Stimulated activated CD4-positive, alpha-beta T cell treated with anti-CD3 and anti-CD28 coated beads, Interleukin-1b, Interleukin-23, amount 100 ng/mL, for 4 hours (primary cell): ENCODE measurements at places on chromosomes 5 and 9.

- DNase-seq, result no peak
Measured at GRCh38 chr9:135070198-135070951, 17.1 kb upstream of the OLFM1 start.

DNA sequence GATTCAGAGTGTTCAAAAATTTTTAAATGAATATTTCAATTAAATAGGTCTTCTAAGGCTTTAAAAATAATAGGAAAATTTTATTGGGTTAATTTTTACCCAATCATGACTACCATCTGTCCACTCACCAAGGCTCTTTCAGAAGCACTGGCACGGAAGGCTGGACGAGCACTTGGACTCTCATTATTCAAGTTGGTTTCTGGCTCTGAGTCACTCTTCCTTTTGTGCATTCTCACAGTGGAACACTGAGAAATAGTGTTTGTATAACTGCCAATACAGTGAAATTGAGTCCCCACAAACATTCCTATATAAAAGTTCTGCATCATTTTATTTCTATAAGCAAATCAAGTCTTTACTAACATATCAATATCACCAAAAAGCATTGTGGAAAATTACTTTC, 1149.0 kb downstream of the EFNA5 start:
- no peak for DNase-seq

- no peak for DNase-seq
Measured at GRCh38 chr5:169626779-169627178, 10.3 kb upstream of the DOCK2 start.

DNA sequence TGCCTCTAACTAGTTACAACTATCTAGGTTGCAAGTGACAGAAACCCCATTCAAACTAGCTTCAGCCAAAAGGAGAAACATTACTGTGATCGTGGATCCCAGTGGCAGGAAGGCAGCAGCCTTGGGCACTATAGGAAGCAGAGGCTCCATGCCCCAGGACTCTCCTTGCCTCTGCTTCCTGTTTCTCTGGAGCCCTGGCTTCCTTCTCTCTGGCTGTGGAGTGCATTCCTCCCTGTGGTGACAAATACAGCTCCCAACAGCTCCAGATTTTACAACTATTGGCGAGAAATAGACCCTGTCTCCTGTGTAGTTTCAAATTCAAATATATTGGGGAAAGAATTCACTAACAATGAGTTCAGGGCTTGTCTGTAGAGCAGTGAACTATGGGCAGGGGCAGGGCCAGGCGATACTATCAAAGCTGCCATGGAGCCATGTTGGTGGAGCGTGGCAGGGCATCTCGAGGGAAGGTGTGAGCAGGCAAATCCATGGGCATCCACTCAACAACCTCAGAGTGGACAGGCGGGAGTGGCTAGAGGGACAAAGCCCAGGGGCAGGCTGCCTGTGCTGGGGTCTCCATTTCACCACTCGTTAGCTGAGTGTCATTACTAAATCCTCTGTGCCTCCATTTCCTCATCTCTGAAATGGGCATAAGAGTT, 189.5 kb downstream of the ERCC6L2 start:
- no peak for DNase-seq

DNA sequence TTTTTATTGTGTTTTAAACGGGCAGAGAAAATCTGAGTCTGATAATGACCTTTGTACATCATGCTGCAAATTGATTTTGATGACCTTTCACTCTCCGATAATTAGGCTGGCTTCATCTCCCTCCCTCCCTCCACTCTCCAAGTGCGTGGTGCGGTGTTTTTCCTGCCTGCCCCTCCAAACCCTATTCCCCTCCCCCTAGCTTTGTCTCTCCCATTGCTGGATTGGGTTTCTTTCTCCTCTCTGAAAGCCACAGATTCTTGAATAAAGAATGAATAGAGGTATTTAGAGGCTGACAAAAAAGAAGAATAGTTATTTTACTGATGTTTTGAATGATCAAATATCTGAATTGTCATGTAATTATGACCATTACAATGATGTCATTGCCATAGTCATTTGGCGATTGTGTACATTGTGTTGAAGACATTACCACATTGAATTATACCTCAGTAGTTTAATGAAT, 571.1 kb upstream of the ZNF608 start:
- no peak for DNase-seq

DNA sequence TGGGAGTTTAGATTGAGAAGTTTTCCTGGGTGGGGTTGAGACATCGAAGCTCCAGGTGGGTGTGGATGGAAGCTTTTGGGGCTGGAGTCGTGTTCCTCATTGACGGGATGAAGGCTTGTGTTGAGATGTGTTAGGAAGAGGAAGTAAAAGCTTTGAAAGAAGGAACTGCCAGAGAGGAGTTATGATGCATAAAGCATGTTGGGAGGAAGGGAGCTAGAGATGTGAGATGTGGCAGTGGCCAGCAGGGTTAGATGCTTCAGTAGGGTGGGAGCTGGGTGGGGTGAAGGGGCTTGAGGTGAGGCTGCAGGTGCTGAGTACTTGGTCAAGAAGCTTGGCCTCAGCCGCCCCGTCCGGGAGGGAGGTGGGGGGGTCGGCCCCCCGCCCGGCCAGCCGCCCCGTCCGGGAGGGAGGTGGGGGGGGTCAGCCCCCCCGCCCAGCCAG, 56.7 kb downstream of the HSPA4 start:
- no peak for DNase-seq

- no peak for DNase-seq
Measured at GRCh38 chr5:81202655-81203054, 30.5 kb upstream of the CKMT2 start.

DNA sequence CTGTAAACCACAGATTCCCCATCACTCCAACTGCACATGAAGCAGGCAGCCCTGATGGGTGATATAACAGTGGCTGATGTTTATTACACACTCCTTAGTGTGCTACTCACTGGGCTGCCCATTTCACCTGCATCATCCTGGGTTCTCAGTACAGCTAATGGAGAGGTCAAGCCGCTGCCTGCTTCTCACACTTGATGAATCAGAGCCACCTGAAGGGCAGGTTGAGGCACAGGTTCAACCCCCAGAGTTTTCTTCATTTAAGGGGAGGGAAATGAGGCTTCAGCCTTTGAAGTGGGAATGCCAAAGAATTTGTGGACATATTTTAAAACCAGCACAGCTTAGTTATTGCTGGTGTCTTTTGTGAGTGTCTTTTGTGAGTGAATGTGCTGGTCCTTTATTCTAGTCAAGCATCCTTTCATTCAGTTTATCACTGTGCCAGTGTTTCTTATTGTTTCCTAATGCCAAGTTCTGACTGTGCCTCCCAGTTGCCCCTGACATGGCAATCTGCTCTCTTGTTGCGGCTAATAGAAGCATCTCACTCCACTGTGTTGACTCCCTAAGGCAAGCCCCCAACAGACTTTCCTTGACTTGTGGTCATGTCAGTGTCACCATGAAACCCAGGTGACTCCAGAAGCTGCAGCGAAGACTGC, 109.2 kb downstream of the FBXL7 start:
- DNase-seq, result no peak

- no peak for DNase-seq
Measured at GRCh38 chr9:20250791-20251190, 371.5 kb downstream of the MLLT3 start.

GRCh38 chr9:125966466-125966865, 219.3 kb downstream of the PBX3 start:
- DNase-seq, result no peak

DNA sequence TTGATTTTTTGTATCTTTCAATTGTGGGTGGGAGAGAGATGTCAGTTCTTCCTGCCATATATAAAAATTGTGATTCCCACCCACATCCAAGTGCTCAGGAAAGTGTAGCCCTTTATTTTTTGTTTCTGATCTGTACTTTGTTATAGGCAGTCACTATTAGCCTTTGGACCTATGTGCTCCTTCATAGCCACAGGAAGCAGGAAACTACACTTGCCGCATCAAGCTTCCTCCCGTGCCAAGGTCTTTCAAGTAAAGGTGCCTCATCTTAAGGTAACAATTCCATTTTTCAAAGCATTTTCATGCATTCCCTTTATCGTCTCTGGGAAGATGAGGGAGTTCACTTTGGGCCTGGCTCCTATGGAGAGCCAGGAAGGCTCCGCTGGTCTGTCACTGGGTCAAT, 339.0 kb downstream of the DIRAS2 start:
- no peak for DNase-seq

DNA sequence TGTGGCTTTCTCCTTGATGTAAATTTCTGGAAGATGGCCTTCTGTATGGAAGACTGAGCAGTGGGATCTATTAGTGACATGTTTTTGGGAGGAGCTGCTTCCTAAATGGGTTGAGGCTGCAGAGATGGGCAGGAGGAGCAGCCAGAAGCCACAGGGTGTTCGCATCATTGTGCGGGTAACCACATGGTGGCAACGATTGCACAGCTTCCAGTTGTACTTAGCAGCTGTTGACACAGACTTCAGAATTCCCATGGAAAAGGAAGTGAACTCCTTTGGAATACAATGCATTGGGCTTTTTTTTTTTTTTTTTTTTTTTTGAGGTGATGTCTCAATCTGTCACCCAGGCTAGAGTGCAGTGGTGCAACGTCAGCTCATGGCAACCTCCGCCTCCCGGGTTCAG, 297.3 kb downstream of the NR3C1 start:
- DNase-seq, result no peak

- no peak for DNase-seq
Measured at GRCh38 chr9:112861638-112862555, 28.8 kb downstream of the SLC46A2 start.

DNA sequence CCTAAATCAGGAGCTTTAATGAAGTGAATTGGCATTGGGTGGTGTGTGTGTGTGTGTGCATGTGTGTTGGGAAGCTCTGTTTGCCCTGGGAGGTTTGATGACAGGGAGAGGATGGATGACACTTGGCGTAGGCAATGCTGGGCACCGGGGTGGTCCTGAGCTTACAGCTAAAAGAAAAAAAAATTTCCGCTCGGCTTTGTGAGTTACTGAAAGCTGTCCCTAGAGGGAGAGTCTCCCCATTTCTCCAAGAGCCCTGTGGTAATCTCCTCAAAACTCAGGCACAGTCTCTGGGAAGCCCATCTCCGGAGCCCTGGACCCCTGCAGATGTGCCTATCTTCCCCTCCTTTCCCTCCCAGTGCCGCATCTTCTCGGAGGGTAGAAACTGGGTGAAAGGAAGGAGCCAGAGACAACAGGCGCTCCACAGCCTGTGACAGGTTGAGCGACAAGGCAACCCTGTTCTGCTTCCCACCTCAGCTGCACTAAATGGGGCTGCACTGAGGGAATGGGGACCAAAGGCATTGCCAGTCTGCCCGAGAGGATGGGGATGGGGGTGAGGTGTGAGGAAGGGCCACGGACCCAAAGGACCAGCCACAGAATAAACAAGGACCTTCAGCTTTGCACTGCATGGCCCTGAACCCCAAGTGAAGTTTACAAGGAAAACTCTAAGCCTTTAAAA, 35.8 kb upstream of the TIFAB start:
- DNase-seq, result no peak

DNA sequence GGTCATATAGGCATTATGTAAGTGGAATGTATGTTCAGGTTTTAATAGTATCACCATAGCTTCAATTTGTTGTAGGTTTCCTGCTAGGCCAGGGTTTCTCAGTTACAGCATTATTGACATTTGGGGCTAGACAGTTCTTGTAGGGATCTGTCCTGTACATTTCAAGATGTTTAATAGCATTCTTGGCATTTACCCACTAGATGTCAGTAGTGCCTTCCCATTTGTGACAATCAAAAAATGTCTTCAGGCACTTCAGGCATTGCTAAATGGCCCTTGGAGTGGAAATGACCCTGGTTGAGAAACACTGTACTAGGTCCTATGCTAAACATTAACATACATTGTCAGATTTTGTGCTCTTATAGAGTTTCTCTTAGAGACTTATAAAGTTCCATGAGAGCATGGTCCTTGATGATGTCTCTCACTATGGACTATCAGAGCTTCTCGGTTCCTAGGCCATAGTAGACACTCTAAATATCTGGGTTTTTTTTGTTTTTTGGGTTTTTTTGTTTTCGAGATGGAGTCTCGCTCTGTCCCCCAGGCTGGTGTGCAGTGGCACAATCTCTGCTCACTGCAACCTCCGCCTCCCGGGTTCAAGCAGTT, 1.4 kb downstream of the KIF20A start:
- DNase-seq, result no peak

DNA sequence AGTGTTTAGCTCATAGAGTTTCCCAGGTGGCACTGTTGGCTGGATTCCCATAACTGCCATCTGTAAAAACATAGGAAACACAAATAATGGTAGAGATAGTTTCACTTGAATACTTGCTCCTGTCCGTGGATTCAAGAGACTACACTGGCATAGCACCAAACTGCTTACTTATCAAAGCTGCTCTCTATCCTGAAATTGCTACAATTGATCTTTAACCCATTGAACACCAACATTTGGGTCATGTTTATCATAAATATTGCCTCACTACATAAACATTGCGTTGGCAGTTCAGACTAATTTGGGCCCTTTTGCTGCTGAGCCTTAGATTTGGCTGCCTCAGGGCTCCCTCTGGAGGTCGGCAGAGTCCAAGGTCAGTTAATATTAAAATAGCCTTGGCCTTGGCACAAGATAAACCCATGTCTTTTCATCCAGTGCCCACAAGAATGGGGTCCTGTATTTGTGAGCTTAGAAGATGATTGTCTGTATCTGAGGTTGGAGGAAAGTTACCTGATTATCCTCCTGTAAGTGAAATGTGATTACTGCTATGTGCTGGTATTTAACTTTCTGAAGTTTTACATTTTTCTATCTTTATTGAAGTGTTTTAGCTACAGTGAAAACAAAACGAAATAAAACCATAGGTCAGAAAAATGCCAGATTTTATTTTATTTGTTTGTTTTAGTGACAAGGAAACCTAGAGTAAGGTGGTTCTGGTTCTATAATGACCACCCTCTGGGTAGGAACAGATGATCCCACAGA, 4.0 kb upstream of the RANBP3L start:
- no peak for DNase-seq

GRCh38 chr5:9622971-9623421, 7.2 kb downstream of the TAS2R1 start:
- no peak for DNase-seq

DNA sequence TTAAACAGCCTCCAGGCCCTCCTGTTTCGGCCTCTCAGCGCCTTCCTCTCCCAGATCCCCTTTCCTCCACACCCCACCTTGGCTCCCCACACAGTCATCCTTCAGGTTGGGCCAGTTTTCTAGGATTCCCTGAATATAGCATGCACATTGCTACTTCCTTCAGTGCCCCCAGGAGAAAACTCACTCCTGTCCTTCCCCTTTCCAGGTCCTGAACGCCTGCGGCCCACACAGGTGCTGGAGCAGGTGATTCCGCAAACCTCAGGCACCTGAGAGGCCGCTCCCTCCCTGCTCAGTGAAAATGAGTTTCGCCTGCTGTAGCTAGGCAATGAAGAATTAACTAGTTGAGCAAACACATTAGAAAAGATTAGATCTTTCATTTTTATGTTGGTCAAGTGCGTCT, 185.0 kb downstream of the MED10 start:
- no peak for DNase-seq

- no peak for DNase-seq
Measured at GRCh38 chr9:86207193-86207592, 52.3 kb downstream of the C9orf153 start.
